H9 (cell line): ENCODE measurements at places on chromosomes 11 and 22.

- no peaks in the 10 kb centered on the region for H3K27me3 ChIP-seq
- H3K27ac ChIP-seq: peak overlapping the region; percentile 3
- H3K4me1 ChIP-seq: no peaks in the 10 kb centered on the region; the same call in 1 of the 2 replicates
- peak overlapping the region; percentile 84; the same call in 2 of the 3 replicates for H3K4me3 ChIP-seq
Observed at GRCh38 chr22:31944700-31945442, 536 bp downstream of the YWHAH start.

DNA sequence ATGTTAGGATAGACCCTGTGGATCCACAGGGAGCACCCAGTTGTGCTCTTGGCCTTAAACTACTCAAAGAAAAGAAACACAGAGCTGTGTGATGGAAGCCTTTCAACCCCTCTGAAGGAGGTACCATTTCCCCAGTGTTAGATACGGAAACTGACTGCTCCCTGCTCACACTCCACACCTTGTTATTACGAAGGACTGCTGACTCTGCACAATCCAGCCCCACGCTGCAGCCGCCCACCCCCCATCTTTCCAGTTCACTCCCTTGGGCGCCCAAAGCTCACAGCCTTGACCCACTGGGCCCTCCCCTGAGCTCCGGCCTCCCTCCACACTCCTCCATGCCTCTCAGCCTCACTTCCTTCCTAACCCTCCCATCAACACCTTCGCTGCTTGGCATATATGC lies 75.5 kb downstream of the EFCAB6 start:
- H3K4me3 ChIP-seq: no peak overlapping the region
- no peaks in the 10 kb centered on the region; the same call in 1 of the 2 replicates for H3K4me1 ChIP-seq
- H3K27ac ChIP-seq: no peak overlapping the region
- no peaks in the 10 kb centered on the region for H3K27me3 ChIP-seq

- H3K27ac ChIP-seq: no peak overlapping the region
- H3K36me3 ChIP-seq: no peaks in the 10 kb centered on the region
- no peak for DNase-seq
- H3K4me1 ChIP-seq: no peaks in the 10 kb centered on the region
Observed at GRCh38 chr11:102810950-102811660, 13.1 kb upstream of the MMP1 start.

GRCh38 chr11:119144825-119145486 lies 3.9 kb upstream of the ABCG4 start:
- H3K27me3 ChIP-seq: peaks cover 10% of the 10 kb centered on the region; the same call in 1 of the 2 replicates
- no peaks in the 10 kb centered on the region; the same call in 1 of the 2 replicates for H3K4me1 ChIP-seq
- peak overlapping the region; percentile 54; the same call in 1 of the 3 replicates for H3K4me3 ChIP-seq
- peak; percentile 90 for DNase-seq

DNA sequence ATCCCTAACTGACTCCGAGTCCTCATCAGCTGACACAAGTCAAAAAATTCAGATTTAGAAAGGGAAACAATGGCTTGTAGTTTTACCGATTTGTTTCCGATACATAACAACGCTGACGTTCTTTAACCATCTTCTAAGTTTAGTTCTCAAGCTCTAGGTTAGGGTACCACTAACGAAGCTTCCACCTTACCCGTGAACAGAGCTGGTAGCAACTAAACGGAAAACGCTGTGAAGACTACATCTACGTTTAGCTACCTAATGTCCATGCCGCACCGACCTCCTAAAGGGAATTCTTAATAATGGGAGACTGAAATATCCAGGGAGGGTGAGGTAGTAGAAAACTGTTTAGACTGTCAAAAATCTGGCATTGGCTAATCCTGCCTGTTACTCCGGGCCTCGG lies 1.0 kb downstream of the NUP98 start:
- no peaks in the 10 kb centered on the region for H3K4me1 ChIP-seq
- no peaks in the 10 kb centered on the region for H3K27me3 ChIP-seq
- H3K27ac ChIP-seq: no peak overlapping the region
- H3K4me3 ChIP-seq: peak overlapping the region; percentile 89

DNA sequence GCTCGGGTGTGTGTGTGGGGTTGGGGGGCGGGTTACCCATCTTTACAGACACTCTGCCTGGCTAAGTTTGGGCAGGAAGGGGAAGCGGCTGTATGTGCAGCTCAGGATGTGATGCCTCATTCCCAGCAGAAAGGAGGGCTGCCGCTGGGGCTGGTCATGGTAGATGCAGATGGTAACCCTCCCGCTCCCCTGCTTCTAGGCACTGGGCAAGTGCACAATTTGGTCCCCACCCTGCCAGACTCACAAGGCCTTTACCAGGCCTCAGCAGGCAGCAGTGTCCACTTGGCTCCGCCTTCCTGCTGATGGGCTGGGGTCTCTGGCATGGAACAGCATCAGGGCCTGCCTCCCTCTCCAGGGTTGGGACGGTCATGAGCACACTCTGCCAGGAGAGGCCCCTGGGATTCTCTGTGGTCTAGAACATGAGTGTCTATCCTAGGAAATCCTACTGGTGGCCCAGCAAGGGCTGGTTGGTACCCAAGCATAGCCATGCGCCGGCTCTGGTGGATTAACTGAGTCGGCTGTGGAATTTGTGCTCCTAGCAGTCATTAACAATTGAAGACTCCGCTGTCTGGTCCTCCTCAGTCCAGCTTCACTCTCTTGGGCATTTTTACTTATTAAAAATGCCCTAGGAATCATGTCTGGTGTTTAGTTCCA lies 4.2 kb downstream of the LMO1 start:
- peak; percentile 17 for DNase-seq
- no peak overlapping the region for H3K27ac ChIP-seq
- H3K4me1 ChIP-seq: no peaks in the 10 kb centered on the region
- H3K27me3 ChIP-seq: peaks cover 22% of the 10 kb centered on the region
- H3K4me3 ChIP-seq: no peak overlapping the region
- H3K36me3 ChIP-seq: no peaks in the 10 kb centered on the region

- H3K27me3 ChIP-seq: no peaks in the 10 kb centered on the region
- no peak overlapping the region for H3K4me3 ChIP-seq
- H3K36me3 ChIP-seq: no peaks in the 10 kb centered on the region
- no peak for DNase-seq
Observed at GRCh38 chr11:33915526-33915925, 23.6 kb upstream of the LMO2 start.

DNA sequence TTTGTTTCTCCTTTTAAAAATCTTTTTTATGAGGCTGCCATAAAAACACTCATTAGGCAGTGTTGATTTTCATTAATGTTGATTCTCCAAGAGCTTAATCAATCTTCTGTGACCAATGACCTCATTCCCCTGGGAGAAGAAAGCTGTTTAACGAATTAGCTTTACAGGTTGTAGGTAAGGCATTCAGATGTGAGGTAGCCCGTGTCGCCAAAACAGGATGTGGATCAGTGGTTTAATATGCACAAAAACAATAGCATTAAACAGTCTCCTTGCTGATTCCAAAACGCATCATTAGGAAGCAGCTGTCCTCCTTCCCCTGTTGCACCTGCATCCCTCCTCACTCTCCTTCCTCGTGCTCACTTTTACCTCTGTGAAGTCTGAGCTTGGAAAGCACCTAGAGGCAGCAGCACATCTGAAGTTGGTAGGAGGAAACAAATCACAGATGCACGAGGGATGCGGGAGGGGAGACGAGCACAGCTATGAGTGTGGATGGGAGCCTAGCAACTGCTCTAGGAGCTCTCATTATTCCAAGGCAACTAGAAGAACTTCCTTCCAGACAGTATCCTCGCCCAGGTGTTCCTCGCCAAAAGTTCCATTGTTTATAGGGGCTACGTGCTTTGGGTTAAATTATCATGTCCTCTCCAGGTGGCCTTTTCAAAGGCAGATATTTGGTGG lies 179.4 kb upstream of the SNX19 start:
- no peak overlapping the region for H3K27ac ChIP-seq
- no peaks in the 10 kb centered on the region for H3K27me3 ChIP-seq
- no peak for DNase-seq
- peaks cover 3% of the 10 kb centered on the region; the same call in 1 of the 2 replicates for H3K4me1 ChIP-seq
- no peaks in the 10 kb centered on the region for H3K36me3 ChIP-seq

DNA sequence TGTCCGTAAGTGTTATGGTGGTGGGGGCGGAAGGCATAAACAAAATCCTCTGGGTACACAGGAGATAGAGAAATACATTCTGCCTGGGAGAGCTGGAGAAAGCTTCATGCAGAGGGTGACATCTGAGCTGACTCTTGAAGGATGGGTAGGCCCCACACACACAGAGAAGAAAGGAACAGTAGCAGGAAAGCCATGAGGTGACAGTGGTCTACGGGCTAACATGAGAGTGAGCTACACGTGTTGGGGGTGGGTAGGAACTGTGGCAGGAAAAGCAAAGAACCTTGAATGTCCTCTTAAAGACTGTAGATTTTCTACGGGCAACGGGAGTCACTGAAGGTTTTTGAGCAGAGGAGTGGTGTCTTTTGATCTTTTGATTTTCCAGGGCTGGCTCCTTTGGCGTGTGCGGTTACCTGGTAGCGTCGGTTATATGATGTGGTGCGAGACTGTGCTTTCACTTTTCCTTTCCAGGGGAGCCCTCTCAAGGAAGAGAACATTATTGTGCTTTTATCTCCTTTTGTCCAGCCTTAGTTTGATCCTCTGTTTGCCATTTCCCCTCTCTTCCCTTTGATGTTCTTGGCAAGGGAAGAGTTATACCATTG lies 39.7 kb downstream of the ADAMTS8 start:
- peaks cover 7% of the 10 kb centered on the region; the same call in 1 of the 2 replicates for H3K4me1 ChIP-seq
- H3K4me3 ChIP-seq: no peak overlapping the region
- DNase-seq: no peak
- H3K27ac ChIP-seq: no peak overlapping the region
- no peaks in the 10 kb centered on the region for H3K27me3 ChIP-seq

DNA sequence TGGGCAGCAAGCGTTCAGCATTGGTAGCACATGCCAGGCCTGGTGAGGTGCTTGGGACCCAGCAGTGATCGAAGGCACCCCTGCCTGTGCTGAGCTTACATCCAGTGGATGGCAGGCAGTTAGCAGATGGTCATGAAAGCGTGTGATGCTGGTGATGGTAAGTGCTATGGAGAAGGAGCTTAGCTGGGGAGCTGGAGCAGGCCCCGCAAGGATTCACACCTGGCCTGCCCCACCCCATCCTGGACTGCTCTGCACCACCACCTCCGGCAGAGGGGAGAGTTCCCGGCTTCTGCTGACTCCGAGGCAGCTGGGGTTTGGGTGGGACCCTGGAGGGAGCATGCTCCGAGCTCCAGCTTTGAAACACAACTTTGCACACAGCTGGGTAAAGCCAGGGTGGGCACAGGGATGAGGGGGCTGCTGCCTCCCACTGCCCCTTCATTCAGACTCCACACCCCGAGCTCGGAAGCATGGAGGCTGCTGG lies 16.2 kb downstream of the MPPED1 start:
- H3K4me3 ChIP-seq: no peak overlapping the region
- no peaks in the 10 kb centered on the region; the same call in 1 of the 2 replicates for H3K27me3 ChIP-seq
- H3K4me1 ChIP-seq: no peaks in the 10 kb centered on the region
- no peaks in the 10 kb centered on the region for H3K36me3 ChIP-seq

DNA sequence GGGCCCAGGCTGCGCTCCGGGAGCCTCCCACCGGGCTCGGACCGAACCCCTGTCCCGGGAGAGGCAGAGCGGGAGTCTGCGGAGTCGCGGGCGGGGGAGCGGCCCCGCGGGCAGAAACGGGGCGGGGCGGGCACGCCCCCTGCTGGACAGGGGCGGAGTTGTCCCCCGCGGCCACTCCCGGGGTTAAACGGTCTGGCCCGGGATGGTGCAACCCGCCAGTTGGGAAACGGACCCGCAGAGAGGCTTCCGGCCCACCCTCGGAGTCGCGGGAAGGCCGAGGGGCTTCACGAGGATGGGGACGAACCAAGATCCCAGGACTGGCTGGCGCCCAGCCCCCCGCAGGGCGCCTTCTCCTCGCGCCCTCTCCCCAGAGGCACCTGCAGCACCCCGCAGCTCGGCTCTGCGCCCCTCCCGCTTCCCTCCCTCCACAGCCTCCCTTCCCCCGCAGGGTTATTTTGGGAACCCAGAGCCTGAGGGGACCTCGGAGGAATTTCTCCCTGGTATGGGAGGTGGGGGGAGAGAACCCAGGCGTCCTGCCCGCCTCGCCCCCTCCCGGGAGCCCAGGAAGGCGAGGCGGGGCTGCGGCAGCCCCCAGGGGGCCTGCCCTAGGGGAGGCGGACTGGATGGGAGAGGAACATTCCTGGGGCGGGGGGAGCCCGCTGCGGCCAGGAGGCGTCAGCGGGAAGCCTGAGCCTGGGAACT lies 902 bp downstream of the RASGRP2 start:
- peaks cover 1% of the 10 kb centered on the region; the same call in 1 of the 2 replicates for H3K27me3 ChIP-seq
- DNase-seq: peak; percentile 76
- H3K4me1 ChIP-seq: no peaks in the 10 kb centered on the region; the same call in 1 of the 2 replicates
- no peaks in the 10 kb centered on the region for H3K36me3 ChIP-seq
- H3K4me3 ChIP-seq: peak overlapping the region; percentile 42; the same call in 1 of the 3 replicates
- no peak overlapping the region for H3K27ac ChIP-seq

DNA sequence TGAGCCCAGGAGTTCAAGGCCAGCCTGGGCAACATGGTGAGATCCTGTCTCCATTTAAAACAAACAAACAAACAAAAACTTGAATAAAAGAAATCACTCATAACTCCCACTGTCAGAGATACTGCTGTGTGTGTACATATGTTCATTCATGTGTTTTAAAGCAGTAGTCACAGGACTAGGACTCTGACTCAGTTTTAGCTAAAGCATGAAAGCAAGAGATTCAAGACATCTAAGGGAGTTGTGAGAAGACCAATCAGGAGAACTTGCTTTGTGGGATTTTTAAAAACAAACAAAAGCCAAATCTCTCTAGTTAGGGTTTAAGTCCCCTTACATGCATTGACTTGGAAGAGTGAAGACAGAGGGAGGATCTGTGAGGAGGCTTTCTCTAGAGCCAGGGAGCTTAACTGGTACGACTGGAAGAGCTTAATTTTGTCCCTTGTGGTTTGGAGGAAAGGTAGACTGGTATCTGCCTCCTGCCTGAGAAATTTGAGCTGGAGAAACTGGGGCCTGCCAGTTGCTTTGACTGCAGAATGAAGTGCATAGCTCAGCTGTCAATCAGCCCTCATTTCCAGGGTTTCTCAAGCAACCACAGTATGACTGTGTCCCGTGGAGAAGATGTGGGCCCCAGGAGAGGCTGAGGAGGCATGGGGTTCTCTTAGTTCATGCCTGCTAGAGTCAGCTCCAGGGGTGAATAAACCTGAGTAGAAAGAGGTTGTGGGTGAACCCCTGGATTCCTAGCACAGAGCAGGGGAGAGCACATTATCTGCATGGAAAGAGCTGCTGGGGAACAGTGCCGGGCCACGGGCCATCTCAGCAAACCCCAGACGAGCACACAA lies 30.6 kb downstream of the EXPH5 start:
- no peaks in the 10 kb centered on the region for H3K27me3 ChIP-seq
- no peaks in the 10 kb centered on the region for H3K36me3 ChIP-seq
- H3K27ac ChIP-seq: no peak overlapping the region
- no peak for DNase-seq
- H3K4me1 ChIP-seq: no peaks in the 10 kb centered on the region

- no peaks in the 10 kb centered on the region for H3K27me3 ChIP-seq
- H3K4me3 ChIP-seq: no peak overlapping the region
- no peak overlapping the region for H3K27ac ChIP-seq
- no peaks in the 10 kb centered on the region; the same call in 2 of the 3 replicates for H3K36me3 ChIP-seq
Observed at GRCh38 chr22:20788627-20789344, 14.9 kb downstream of the SERPIND1 start.
